ENCODE measurements at places on chromosomes 12 and 14.

- no peak for DNase-seq
These were observed 47.1 kb downstream of the GIT2 start for GRCh38 chr12:109949089-109949488.

- DNase-seq: no peak
These were observed 33.9 kb upstream of the RNU6-7 start for GRCh38 chr14:32167907-32168306.

GRCh38 chr12:14471497-14471896 lies 96.2 kb downstream of the PLBD1 start:
- no peak for DNase-seq

DNA sequence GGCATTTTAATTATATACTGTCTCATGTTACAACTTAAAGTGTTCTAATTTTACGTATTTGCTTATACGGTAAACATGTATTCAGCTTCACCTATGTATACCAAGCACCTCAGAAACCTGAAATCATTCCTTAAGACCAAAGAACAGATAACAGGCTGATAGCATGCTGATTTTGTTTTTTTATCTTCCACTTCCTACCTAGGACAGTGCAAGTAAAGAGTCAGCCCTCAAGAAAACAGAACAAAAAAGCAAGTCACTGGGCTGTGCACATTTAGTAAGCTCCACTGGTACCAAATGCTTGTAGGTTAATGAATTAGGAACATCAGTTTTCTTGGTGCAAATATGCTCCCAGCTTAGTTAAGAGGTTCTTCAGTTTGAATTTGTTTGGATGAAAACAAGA lies 611.3 kb downstream of the VRK1 start:
- DNase-seq: no peak

DNA sequence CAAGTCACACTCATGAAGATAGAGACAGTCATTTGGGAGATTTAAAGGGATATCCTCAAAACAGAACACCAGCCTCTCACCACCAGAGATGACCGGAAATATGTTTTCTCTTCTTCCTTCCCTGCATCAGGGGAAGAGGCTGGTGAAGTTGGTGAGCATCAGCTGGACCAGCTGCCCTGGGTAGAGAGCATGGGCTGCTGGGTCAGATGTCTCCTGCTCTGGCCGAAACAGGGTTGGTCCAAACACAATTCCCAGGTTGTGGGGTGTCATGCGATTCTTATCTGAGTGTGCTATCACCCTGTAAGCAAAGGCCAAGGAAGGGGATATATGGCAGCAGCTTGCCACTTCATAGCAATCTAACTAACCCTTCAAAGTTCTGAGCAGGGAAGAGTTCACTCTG lies 7.3 kb downstream of the ARHGAP9 start:
- DNase-seq: no peak

DNA sequence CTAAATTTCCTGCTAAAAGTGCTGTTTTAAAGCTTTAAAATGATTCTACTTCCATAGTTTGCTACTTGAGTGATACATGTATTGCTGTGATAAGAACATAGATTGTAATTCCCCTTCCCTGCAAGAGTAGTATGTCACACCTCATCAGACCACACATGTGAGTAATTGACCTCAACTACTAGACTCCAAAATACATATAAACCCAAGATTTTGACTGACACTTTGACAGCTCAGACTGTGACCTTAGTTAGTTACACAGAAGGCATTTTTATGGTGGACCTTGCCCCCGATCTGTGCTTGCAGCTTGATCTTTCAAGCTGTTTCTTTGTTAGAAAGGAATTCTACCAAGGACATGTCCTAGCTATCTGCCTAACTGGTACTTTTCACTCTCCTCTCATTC lies 18.6 kb downstream of the APOBEC1 start:
- no peak for DNase-seq

DNA sequence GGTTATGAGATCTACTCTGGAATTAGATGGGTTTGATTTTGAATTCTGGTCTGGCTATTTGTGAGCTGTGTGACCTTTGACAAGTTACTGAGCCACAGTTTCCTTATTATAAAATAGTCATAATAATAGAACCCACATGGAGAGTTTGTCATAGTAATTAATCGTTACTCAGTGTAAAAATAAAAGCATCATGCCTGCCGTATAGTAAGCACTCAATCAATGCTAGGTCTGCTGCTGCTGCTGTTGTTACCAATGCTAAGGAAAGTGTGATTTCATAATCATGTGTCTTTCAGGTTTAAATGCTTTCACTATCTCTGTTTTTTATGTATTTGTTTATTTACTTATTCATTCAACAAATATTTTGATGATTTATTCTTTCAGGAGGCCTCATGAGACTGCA lies 539.9 kb upstream of the SEL1L start:
- no peak for DNase-seq

DNA sequence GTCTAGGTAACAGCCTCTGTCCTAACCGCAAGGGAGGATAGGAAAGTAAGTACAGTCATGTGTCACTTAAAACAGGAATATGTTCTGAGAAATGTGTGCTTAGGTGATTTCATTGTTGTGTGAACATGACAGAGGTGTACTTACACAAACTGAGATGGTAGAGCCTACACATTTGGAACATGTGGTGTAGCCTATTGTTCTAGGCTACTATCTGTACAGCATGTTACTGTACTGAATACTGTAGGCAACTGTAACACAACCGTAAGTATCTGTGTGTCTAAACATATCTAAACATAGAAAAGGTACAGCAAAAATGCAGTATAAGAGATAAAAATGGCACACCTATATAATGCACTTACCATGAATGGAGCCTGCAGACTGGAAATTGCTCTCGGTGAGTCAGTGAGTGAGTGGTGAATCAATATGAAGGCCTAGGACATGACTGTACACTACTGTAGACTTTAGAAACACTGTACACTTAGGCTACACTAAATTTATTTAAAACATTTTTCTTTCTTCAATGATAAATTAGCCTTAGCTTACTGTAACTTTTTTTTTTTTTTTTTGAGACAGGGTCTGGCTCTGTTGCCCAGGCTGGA lies 13.2 kb upstream of the MDM2 start:
- no peak for DNase-seq

DNA sequence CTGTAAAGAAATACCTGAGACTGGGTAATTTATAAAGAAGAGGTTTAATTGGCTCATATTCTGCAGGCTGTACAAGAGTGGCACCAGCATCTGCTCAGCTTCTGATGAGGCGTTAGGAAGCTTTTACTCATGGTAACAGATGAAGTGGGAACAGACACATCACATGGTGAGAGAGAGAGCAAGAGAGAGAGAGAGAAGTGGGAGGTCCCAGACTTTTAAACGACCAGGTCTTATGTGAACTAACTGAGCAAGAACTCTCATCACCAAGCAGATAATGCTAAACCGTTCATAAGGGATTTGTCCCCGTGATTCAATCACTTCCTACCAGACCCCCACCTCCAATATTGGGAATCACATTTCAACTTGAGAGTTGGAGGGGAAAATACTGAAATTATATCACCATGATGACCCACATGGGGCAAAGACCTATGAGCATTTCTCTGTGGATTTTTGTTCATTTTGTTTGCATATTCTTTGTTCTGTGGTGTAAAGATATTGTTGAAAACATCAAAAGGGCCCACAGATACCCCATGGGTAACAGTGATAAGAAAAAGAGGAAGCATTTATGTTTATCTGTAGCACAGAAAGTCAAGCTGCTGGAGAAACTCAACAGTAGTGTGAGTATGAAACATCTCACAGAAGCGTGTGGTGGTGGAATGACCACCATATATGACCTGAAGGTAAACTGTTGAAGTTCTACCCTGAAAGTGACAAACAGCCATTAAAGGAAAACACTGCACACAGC lies 135.2 kb upstream of the PDE3A start:
- no peak for DNase-seq
